MCF 10A (cell line): ENCODE measurements at places on chromosomes 4 and X. TPM values are rescaled to one million over a fixed set of nuclear protein-coding genes. Genes with fewer than 3 reads are reported as not detected.

DNA sequence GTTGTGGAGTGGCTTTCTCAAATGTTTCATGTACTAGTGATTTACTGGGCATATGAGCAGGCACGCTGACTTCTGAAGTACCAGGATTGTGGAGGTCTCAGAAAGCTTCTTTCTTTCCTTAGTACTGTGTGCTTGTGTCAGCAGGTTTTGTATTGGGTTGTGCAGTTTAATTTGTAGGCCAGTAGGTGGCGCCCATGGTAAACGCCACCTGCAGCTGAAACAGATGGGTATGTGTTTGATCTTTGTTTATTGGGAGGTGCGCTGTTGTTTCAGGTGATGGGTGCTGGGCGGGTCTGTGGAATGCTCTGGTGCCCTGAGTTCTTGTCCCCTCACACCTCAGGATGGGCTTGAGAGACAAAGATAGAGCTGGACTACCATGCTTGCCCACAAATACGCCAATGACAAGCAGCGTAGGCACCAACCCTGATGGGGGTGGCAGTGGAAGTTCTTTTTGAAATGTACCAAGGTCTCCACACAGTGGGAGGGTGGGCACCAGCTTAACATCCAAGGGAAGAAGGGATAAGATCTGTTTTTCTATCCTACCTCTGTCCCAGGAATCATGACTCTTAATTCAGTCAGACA is 141.5 kb downstream of the RPS6KA6 start:
- peak; percentile 48 for DNase-seq

TMEM187 gene
- 9.3 and 10.9 TPM in 2 replicates for total RNA-seq

- no peak for DNase-seq
Measured at GRCh38 chr4:8685831-8686230, 93.3 kb downstream of the CPZ start.

HPGDS gene
- total RNA-seq = not detected in 2 replicates

GRCh38 chr4:116358633-116359222 is 726.6 kb downstream of the TRAM1L1 start:
- DNase-seq = peak; percentile 87

AFM gene
- not detected in 2 replicates for total RNA-seq

DNA sequence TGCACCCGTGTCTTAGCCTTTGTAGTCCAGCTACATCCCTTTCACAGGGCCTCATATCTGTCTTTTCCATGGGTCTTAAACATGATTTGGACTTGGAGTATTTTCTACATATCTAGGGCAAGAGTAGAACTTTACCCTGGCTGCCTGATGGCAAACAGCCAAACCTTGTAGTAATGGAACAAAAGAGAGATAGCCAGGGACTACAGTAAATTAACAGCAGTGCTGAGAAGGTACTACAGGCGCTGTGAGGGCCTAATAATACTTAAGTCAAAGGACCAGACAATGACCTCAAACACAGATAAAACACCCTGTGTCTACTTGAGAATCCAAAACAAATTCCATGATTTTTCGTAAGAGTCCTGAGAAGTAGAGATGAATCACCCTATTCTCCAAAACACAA is 111.0 kb upstream of the WDR17 start:
- DNase-seq = no peak
